GM23248 (cell line): ENCODE measurements at places on chromosomes 13 and 19. TPM values are rescaled to one million over a fixed set of nuclear protein-coding genes. Genes with fewer than 3 reads are reported as not detected.

DNA sequence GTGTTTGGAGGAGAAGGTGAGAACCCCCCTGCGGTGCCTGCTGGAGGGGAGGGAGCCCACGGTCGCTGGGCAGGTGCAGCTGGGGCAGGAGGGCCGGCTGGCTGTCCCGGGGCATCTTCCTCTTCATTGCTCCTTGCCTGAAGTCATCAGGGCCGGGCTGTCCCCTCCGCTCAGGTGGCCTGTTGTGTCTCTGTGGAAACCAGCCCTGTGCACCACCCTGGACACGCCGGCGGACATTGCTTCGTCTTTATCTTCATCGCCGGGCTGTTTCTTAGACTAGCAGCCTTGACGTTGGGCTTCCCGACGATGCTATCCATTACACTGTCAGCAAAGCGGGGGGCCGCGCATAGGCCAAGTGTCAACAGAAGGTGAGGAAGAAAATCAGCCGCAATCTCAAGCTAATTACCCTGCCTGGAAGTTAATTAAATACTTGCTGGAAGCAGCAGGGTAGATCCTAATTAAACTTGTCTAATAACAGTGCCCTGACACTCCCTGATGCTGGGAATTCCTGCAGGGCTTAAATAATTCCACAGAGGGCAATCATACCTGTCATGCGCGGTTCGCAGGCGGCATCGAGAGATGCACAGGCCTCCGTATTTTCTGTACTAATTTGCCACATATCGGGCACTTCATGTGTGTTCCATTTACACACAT, 111.4 kb upstream of the SOX1 start:
- H3K4me3 ChIP-seq = no peak overlapping the region
- no peak overlapping the region for H3K27ac ChIP-seq
- DNase-seq = no peak
- no peaks in the 10 kb centered on the region for H3K36me3 ChIP-seq

DNA sequence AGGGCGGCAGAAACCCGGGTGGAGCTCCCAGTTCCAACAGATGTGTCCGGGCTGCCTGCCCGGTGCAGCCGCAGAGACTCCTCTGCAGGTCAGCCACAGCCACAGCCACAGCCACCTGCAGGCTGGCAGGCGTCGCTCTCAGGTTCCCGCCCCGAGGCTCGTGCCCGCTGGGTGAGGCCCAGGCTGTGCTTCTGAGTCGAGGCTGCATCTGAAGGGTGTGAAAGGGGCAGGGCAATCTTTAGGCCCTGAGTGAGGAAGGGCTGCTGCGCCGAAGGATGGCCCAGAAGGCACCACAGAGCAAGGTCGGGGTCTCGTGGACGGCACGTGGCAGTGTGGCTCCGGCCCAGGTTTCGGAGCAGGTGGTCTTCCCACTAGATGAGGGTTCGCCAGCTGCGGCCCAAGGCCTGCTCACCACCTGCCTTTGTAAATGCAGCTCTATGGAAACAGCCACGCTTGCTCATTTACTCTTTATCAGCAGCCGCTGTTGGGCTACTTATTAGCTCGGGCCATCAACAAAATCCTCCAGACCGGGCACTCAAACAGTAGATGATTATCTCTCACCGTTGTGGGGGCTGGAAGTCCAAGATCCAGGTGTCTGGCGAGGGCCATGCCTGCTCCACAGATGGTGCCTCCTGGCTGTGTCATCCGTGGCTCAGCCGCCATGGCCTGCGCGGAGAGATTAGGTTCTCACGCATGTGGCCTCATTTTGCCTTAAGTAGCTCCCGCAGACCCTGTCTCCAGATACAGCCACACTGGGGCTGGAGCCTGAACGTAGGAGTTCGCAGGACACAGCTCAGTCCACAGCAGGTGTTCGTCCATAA, 40.3 kb upstream of the TFDP1 start:
- peaks cover 7% of the 10 kb centered on the region; the same call in 1 of the 2 replicates for H3K36me3 ChIP-seq
- H3K4me1 ChIP-seq = 0 out of 2 replicates have a peak, but pooled peaks cover 5% of the 10 kb centered on the region
- DNase-seq = no peak
- H3K27ac ChIP-seq = no peak overlapping the region
- H3K27me3 ChIP-seq = no peaks in the 10 kb centered on the region
- no peak overlapping the region for H3K4me3 ChIP-seq

- DNase-seq = peak; percentile 51
- no peaks in the 10 kb centered on the region for H3K36me3 ChIP-seq
- no peak overlapping the region for H3K27ac ChIP-seq
- H3K27me3 ChIP-seq = no peaks in the 10 kb centered on the region; the same call in 1 of the 2 replicates
- H3K4me3 ChIP-seq = peak overlapping the region; percentile 78
Observed at GRCh38 chr19:46426035-46426505, 2.7 kb downstream of the PNMA8C start.

Gene TGFB1
- 12.4 and 13.9 TPM in 2 replicates for polyA plus RNA-seq

GRCh38 chr13:27281420-27281819, 10.8 kb downstream of the RASL11A start:
- 0 out of 2 replicates have a peak, but pooled peaks cover 1% of the 10 kb centered on the region for H3K4me1 ChIP-seq
- H3K4me3 ChIP-seq = no peak overlapping the region
- no peaks in the 10 kb centered on the region for H3K36me3 ChIP-seq
- no peaks in the 10 kb centered on the region for H3K27me3 ChIP-seq
- DNase-seq = no peak
- no peak overlapping the region for H3K27ac ChIP-seq

Gene GNG7
- 0.13 and 0.16 TPM in 2 replicates for polyA plus RNA-seq

Gene ZNF20
- 1.3 and 2.1 TPM in 2 replicates for polyA plus RNA-seq

DNA sequence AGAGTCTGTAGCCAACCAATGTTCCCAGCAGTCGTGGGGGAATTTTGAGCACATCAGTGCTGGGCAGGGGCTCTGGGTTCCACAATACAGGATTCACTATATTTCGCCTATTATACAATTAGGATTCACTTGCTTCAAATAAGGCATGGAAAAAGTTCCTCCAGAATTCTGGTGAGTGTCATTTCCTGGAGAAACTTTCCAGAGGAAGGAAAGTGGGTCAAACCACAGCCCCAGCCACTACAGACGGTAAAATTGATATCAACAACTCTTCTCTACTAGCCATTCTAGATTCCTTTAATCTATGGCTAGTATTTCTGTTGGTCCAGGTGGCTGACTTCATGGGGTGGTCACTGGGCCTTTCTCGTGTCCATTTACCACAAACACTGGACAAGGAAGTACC, 10.5 kb downstream of the MYCBP2 start:
- no peak overlapping the region for H3K27ac ChIP-seq
- DNase-seq = no peak
- no peak overlapping the region for H3K4me3 ChIP-seq

DNA sequence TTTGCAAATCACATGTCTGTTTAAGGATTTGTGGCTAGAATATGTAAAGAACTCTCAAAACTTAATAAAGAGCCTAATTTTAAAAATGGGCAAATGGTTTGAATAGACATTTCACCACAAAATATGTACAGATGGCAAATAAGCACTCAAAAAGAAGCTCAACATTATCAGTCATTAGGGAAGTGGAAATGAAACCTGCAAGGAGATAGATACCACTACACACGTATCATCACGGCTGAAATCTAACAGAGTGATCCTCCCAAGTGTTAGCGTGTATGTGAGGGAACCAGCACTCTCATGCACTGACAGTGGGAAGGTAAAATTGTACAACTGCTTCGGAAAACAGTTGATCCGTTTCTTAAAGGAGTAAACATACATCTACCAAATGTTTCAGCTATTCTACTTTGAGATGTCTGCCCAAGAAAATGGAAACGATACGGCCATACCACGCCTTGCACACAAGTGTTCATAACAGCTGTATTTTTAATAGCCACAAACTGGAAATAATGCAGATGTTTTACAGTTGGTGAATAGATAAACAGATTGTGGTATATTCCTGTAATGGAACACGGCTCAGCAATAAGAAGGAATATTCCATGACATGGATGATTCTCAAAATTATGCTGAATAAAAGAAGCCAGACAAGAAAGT, 14.5 kb downstream of the ARHGEF7 start:
- no peaks in the 10 kb centered on the region; the same call in 1 of the 2 replicates for H3K27me3 ChIP-seq
- no peaks in the 10 kb centered on the region for H3K4me1 ChIP-seq
- H3K36me3 ChIP-seq = no peaks in the 10 kb centered on the region
- no peak overlapping the region for H3K4me3 ChIP-seq
- H3K27ac ChIP-seq = no peak overlapping the region

GRCh38 chr19:1220976-1221903, 15.7 kb downstream of the STK11 start:
- H3K36me3 ChIP-seq = no peaks in the 10 kb centered on the region; the same call in 1 of the 2 replicates
- H3K27ac ChIP-seq = no peak overlapping the region

GRCh38 chr13:45224176-45224575, 23.3 kb upstream of the KCTD4 start:
- peaks cover 43% of the 10 kb centered on the region for H3K4me1 ChIP-seq
- H3K27ac ChIP-seq = peak overlapping the region; percentile 23
- no peak overlapping the region for H3K4me3 ChIP-seq
- H3K36me3 ChIP-seq = no peaks in the 10 kb centered on the region

- H3K36me3 ChIP-seq = no peaks in the 10 kb centered on the region
- H3K27me3 ChIP-seq = no peaks in the 10 kb centered on the region
- peaks cover 3% of the 10 kb centered on the region; the same call in 1 of the 2 replicates for H3K4me1 ChIP-seq
- no peak overlapping the region for H3K4me3 ChIP-seq
Observed at GRCh38 chr13:73859841-73860240, 274.4 kb downstream of the KLF12 start.

Gene PLPPR3
- polyA plus RNA-seq = not detected in 2 replicates

- H3K27me3 ChIP-seq = no peaks in the 10 kb centered on the region
- no peaks in the 10 kb centered on the region for H3K36me3 ChIP-seq
- H3K4me1 ChIP-seq = peaks cover 22% of the 10 kb centered on the region
Observed at GRCh38 chr13:23570099-23570920, at the start of gene TNFRSF19. TSS of gene TNFRSF19 (plus strand) at chr13:23570412. CDS start at chr13:23590184, 19,772 bp downstream.

GRCh38 chr19:55692681-55693081, 17.7 kb downstream of the EPN1 start:
- H3K27me3 ChIP-seq = no peaks in the 10 kb centered on the region
- peaks cover 3% of the 10 kb centered on the region; the same call in 1 of the 2 replicates for H3K36me3 ChIP-seq
- DNase-seq = no peak

Gene ATP8A2
- polyA plus RNA-seq = 0.05 TPM in 2 replicates

Gene HIPK4
- polyA plus RNA-seq = 0.08 and 0.19 TPM in 2 replicates

DNA sequence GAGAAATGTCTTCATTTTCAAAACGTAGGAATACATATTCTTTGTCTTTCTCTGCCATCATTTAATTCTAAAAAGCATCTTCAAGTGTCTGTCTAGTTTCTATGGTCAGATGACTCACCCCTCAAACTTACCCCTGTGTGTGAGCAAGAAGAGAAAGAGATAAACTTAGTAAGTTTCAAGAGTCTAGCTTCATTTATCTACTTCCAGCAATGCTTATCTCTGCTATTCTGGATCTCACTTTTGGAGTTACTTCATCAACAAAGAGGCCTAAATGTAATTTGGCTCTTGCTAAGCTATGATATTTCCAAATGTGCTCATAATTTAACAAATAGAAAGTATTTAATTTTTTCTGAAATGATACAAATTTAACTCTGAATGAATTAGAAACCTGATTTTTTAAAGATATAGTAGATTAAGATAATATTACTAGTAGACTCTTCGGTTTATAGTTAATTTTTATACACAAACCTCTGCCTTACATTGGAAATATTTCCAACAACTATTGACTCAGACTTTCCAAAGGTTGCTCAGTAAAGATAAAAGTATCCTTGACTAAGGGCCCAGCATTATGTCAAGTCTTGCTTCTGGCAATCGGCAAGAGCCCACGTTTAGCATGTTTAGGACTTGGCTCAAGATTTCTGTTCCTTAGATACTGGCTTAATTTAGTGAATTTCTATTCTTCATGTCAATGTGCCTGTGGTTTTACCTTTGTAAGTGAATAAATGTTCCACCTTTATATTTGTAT, 1511.0 kb upstream of the SLC10A2 start:
- DNase-seq = no peak
- H3K27ac ChIP-seq = no peak overlapping the region
- no peaks in the 10 kb centered on the region for H3K4me1 ChIP-seq
- no peak overlapping the region for H3K4me3 ChIP-seq
- no peaks in the 10 kb centered on the region for H3K36me3 ChIP-seq
